Activated T-helper 17 cell treated with anti-CD3 and anti-CD28 coated beads, Interleukin-2, amount 50 U/mL, for 72 hours (primary cell): ENCODE measurements at places on chromosomes 12 and 14.

DNA sequence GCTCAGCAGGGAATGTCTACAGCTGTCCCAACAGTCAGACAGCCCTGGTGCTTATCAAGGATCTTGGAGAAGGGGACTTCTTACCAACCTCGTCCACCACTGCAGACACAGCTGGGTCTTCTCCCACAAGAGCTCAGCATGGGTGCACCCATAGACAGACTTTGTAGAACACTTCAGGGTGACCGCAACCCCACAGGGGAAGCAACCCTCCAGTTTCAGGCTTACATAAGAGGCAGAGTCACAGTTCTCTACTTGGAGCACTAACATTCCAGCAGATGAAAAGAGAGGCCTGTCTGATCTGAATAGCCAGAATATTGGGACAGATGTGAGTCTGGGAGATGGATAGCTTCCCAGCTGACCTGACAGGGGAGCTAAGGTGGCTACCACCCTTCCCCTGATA is 3.5 kb upstream of the CLEC1A start:
- H3K36me3 ChIP-seq = no peaks in the 10 kb centered on the region
- H3K27me3 ChIP-seq = peaks cover 13% of the 10 kb centered on the region
- no peaks in the 10 kb centered on the region for H3K4me1 ChIP-seq
- no peak overlapping the region for H3K27ac ChIP-seq
- no peak overlapping the region for H3K4me3 ChIP-seq

GRCh38 chr14:35223927-35224326 is 68.3 kb upstream of the PSMA6 start:
- H3K4me1 ChIP-seq = peaks cover 28% of the 10 kb centered on the region
- H3K27me3 ChIP-seq = no peaks in the 10 kb centered on the region
- peak overlapping the region; percentile 68 for H3K27ac ChIP-seq
- peaks cover 25% of the 10 kb centered on the region for H3K36me3 ChIP-seq
- H3K4me3 ChIP-seq = peak overlapping the region; percentile 55

DNA sequence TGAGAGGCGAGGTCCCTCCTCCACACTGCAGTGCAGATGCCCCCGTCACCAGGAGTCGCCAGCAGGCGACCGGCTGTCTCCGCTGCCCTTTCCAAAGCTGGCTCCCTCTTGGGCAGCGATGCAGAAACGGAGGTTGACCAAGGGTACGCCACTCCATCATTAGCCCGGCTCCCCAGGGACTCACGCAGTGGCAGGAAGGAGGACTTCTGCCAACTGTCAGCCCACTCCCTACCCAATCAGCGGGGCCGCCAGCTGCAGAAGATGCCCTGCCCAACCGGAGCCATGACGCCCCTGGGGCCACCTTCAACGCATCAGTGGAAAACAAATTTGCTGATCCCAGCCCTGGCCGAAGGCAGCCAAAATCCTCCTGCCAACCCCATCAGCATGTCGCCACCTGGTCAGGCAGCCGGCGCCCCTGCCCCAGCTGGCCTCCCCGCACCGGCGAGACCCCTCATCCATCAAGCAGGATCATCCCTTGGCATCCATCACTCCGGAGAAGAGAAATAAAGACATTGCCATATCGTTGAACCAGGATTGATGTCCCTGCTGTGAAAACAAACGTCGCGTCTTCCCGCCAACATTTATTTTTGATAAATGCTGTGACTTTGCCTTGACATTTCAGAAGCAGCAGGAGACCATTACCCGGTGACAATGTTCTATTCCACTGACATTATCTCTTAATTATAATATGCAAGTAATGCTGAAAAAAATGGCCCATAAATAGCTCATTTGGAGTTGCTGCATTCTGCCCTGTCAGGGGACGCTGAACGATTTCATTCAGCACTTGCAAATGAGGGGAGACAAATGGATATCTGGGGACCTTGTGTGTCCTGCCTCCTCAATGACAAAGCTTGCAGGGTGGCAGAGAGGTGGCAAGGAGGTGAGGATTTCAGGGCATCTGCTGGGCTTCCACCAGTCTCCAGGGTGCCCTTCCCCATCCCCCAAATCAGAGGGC is 105.1 kb downstream of the SCARB1 start:
- H3K27ac ChIP-seq = no peak overlapping the region
- H3K27me3 ChIP-seq = peaks cover 22% of the 10 kb centered on the region
- H3K4me3 ChIP-seq = no peak overlapping the region

GRCh38 chr12:56333197-56333678 is 562 bp downstream of the PAN2 start:
- H3K4me3 ChIP-seq = peak overlapping the region; percentile 94
- H3K4me1 ChIP-seq = peaks cover 17% of the 10 kb centered on the region
- no peaks in the 10 kb centered on the region for H3K27me3 ChIP-seq
- ATAC-seq = peak; percentile 34
- H3K36me3 ChIP-seq = peaks cover 15% of the 10 kb centered on the region

- H3K27ac ChIP-seq = peak overlapping the region; percentile 75
- peak; percentile 5 for ATAC-seq
- peaks cover 36% of the 10 kb centered on the region for H3K36me3 ChIP-seq
- H3K4me1 ChIP-seq = peaks cover 26% of the 10 kb centered on the region
Observed at GRCh38 chr12:110280392-110280778, 662 bp upstream of the ATP2A2 start.
